Esophagus squamous epithelium (tissue), 5 donors: ENCODE measurements at places on chromosomes 16 and 17.

DNA sequence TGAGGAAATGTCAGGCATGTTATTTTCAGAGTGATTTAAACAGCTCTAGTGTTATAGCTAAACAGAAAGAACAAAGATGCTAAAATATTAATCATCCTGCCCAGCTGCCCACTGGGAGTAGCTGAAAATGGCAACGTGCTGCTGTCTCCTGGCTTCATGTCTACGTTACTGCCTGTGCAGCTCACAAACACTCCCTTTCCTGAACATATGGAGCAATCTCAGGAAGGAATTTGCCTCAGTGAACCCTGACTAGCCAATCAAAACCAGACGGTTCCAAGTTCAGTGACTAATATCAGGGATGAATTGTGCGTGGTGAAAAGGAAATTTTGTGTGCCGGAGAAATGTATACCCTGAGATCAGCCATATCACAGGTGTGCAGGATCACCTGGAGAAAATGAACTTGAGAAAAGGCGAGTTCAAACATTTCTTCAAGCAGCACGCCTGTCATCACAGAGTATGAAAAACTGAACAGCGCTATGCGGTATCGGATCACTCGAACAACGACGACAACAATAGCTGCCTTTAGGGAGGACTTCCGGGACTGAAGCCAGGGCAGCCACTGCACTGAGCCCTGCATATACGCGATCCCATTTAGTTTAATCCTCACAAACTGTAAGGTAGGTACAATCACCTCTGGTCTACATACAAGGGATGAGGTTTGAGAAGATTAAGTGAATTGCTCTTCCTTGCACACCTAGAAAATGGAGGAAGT is 110.3 kb downstream of the STX8 start:
- no peak for DNase-seq

DNA sequence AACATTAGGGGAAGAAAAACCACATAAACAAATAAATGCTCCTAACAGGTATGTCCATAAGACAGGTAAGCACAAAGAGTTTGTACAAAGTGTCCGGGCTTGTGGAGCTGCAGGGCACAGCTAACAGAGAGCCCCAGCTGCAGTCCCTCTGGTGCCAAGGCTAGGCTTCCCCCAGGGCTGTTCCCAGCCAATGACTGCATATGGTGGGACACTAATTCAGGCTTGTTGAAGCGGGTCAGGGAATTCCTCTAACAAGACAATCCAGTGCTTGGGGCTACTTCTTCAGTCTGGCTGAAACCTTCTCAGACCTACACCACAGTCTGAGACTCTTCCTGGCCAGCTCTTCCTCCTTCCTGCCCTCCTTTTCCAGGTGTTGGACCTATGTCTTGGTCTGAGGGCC is 51.7 kb upstream of the ALDH3A1 start:
- no peak for DNase-seq

DNA sequence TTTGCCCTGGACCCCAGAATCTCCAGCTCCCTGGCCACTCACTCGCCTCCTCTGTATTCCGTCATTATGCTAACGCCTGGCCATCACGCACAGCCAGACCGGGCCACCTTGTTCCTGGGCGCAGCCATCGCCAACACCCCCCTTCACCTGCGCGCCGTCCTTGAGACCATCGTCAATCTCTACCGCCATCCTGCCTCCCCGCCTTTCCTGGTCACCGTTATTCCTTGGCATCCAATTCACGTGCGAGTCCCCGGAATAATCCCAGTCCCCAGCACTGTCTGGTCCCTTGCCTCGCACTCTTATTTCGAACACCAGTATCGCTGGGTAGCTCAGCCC is 541 bp downstream of the VKORC1 start:
- DNase-seq, result no peak

- no peak for DNase-seq
Measured at GRCh38 chr16:16973707-16974591, 496.8 kb downstream of the XYLT1 start.

DNA sequence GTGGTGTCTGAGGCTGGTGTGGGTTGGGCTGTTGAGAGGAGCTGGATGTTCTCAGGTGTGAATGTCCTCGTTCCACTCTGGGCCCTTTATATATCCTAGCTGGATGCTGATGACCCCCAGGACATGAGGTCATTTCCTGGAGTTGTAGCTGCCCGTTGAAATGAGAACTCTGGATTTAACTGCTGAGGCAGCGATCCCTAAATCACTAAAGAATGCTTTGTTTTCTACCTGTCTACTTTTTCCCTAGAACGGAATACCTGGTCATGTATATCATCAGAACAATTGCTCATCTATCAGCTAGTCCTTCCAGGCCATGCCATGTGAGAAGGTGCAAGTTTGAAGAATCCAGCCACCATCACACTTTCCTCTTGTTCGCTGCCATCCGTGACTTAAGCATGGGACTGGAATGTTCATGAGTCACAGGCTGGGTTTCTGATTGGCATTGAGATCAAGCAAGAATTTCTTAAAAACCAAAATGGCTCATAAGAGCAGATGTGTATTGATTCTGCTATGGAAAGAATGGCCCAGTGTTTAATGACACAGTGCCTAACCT is at the start of gene KRTAP2-3:
KRTAP2-3 (minus strand) TSS at position 63 of the 553 bp plus-strand sequence. CDS start 64 bp downstream, outside the sequence.
- DNase-seq, result no peak

DNA sequence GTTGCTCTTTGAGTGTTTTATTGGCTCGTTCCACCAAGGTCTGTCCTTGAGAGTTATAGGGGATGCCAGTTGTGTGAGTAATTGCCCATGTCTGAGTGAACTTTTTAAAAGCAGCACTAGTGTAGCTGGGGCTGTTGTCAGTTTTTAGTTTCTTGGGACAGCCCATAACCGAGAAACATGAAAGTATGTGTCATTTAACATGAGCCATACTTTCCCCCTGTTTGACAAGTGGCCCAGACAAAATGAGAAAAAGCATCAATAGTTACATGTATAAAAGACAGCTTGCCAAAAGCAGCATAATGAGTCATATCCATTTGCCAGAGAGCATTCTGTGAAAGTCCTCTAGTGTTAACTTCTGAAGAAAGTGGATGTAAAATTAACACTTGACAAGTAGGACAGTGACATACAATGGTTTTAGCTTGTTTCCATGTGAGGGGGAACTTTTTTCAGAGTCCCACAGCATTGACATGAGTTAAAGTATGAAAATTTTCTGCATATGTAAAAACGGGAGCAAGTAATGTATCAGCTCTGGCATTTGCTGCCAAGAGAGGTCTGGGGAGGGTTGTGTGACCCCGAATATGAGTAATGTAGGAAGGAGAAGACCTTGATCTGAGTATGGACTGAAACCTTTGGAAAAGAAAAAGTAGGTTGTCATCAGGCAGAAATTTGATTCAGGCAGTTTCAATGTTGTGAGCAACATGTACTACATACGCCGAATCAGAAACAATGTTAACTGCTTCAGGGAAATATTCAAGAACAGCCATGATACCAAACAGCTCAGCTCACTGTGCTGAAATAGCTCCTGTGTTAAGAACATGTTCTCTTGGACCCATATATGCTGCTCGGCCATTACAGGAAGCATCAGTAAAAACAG is 56.8 kb upstream of the ARL4D start:
- no peak for DNase-seq

DNA sequence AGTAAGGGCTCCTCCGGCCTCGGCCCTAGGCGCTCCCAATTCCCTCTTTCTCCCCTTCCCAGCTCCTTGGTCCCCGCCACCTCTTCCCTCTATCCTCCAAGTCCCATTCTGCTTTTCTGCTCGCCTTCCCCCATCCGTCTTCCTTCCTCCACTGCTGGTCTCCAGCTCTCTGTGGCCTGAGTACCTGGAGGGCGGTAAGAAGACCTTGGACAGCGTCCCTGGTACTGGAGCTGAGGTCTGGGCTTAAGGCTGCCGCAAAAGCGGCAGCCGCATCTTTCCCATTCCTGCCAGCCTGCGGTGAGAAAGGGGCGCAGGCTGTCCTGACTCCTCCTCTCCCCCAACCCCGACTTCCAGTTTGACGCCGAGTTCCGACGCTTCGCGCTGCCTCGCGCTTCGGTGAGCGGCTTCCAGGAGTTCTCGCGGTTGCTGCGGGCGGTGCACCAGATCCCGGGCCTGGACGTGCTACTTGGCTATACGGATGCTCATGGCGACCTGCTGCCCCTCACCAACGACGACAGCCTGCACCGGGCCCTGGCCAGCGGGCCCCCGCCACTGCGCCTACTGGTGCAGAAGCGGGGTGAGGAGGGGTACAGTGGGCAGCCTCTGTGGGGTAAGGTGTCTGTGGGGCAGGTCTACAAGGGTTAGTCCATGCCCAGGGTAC is 471 bp downstream of the PARD6A start:
- no peak for DNase-seq

GRCh38 chr17:8918807-8919465 is 46.6 kb downstream of the PIK3R5 start:
- DNase-seq, result no peak

- no peak for DNase-seq
Measured at GRCh38 chr17:72489272-72489641, 368.4 kb downstream of the SOX9 start.

DNA sequence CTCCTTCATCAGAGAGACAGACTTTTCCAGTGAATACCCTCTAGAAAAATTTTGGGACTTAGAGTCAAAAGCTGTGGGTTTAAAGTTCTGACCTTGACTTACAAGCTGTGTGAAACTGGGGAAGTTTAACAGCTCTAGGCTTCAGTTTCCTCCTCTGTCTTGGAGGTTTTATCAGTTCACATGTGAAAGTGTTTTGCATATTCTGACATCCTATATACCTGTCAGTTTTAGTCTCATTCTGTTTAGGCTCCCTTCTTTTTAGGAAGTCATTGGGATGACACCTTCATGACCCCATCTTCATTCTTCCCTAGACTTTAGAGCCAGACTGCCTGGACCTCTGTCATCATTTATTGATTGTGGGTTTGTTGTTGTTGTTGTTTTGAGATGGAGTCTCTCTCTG is 44.4 kb downstream of the YPEL2 start:
- no peak for DNase-seq

- no peak for DNase-seq
Measured at GRCh38 chr17:16297367-16298139, 55.7 kb downstream of the CENPV start.

DNA sequence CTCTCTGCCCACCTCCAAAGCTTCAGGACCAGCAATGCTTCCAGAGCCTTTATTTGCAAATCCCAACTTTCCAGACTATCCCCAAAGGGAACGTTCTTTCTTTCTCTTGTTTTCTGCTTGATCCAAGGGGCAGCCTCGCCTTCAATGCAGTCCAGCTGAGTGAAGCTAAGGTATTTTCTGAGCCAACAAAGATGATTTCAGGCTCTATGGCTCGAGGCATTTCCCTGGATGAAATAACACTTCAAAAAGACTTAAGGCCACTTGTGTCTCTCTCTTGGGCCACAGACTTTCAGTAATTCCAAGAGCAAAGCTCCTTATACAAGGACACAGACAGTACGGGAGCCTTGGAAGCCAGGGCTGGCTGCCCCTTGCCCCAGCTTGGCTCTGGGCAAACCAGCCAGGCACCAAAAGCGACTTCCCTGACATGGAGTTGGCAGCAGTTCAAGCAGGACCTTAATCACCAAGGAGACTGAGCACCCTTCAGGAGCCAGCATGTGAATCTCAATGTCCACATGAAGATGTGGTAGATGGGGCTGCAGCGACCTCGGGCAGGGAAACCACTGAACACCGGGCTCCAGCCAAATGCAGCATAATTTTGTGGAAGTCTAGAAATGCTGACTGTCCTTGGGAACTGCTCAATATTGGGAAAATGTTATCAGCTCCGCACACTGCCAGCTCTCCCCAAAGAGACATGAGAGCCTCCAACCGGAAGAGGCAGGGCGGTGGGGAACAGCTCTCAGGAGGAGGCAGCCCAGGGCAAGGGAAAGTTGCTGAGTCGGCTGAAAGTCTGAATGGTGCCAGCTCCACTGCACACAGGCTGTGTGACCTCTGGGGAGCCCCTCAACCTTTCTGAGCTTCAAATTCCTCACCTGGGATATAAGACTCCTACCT is 39.0 kb downstream of the TK2 start:
- DNase-seq, result no peak

DNA sequence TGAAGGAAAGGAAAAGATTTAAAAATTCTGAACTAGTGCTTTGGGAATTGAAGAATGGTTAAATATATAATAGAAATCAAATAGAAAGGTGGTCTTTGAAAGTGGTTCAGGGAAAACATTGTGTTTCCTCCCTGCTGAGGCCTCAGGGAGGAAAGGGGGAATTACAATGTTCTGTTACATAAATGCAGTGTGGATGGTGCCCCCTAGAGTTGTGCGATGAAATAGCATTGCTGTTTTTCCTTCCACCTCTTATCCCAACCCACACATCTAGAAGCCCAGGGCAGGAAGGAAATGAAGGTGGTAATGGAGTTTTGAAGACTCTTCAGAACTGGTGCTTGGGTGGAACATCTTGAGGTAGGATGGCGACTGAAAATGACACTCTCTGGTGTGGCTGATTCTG is 6.4 kb upstream of the TOX3 start:
- DNase-seq, result no peak

- no peak for DNase-seq
Measured at GRCh38 chr17:49748223-49748622, 15.7 kb downstream of the FAM117A start.

DNA sequence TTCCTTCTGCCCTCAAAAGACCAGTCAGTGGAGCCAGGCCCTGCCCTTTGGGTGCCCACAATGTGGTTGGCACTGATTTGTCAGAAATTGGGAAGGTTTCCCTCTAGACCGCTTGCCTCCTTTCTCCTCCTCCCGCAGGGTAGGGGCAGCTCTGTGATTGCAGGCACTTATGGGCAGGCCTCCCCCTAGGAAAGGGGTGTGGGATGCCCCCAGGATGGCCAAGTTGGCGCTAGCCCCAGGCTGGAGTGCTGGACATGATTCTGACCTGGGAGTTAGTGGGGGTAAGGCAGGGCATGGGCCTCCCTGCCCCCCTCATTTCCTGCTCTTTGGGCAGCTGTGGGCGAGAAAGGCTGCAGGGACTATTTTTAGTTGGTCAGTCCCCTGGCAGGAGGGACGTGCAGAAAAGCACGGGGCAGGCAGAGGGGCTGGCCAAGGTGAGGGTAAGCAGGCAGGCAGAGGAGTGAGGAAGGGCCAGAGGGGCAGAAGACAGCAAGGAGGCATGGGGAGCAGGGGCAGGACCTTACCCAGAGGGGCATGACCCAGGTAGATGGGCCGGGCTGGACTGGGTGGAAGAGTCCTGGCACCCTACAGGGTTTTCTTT is 3.3 kb downstream of the RARA start:
- DNase-seq, result no peak

DNA sequence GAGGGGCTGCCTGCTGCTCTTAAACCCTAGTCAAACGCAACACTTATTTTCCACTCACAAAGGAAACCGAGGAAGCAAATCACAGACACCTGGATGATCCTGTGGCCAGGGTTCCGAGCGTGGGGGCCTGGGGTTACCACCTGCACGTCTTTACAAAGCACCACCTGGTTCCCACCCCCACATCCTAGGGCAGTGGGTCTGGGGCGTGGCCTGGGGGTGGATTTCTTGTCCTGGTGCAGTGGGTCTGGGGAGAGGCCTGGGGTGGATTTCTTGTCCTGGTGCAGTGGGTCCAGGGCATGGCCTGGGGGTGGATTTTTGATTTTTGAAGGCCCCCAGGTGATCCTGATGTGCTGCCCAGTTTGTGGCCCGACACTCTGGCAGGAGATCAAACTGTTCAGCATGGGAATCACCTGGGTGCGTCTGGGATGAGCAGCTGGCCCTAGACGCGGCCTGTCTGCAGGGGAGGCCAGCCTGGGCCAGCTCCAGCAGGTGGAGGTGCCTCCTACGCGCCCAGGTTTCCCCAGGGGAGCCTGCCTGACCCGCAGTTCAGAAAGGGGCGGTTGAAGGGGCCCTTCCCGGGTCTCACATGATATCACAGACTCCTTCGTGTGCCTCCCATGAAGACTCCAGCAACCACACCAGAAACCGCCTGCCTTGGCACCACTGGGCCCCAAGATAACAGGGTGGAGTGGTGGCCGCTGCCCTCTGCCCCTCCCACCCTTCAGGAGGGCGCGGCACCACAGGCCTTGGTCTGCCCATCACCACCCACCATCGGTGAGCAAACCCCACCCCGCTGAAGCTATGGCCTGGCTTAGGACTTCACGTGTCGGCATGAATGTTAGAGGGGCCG is 6.3 kb downstream of the HAGH start:
- no peak for DNase-seq
